ENCODE measurements at places on chromosomes 3 and 15. TPM values are rescaled to one million over a fixed set of nuclear protein-coding genes. Genes with fewer than 3 reads are reported as not detected.
A peak's percentile ranks its signal among the peaks of the same experiment; 100 is the strongest.

The EOMES gene
- total RNA-seq, result 0.98 TPM

GRCh38 chr3:185981621-185982020, 43.8 kb upstream of the TRA2B start:
- no peak for DNase-seq

- peak; percentile 77 for DNase-seq
Observed at GRCh38 chr3:101828691-101829436, 20.4 kb upstream of the NFKBIZ start.

GRCh38 chr3:122356402-122356801, 26.6 kb downstream of the MIX23 start:
- no peak for DNase-seq

- no peak for DNase-seq
Observed at GRCh38 chr3:39050029-39050428, 1.7 kb downstream of the SCN11A start.
